ENCODE measurements at places on chromosomes 1 and 21. TPM values are rescaled to one million over a fixed set of nuclear protein-coding genes. Genes with fewer than 3 reads are reported as not detected.

DNA sequence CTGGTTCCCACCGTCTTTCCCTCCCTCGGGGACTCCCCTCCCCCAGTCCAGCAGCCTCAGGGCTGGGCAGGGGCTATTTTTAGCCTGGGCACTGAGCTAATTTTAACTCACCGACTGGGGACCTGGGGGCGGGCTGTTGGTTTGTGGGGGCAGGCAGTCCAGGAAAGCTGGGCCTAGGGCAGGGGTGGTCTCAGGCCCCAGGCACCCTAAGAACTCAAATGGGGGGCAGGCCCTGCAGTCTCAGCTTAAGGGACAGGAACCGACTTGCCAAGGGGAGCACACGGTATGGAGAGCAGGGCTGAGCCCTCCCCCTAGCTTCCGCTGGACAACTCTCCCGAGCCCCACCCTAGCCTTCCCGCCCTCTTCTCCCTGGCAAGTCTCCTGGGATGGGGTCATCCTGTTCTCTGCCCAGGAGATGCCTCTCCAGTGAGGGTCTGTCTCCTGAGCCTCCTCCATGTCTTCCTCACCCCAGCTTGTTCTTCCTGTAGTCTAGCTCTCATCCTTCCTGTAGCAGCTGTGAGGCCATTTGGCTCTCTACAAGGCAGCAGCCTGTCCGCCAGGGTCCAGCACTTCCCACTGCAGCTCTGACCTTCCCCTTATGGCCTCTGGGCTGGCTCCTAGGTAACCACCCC is 10.1 kb downstream of the MEF2D start:
- DNase-seq: no peak

GRCh38 chr1:202281316-202282024 is 60.3 kb downstream of the UBE2T start:
- no peak for DNase-seq

DNA sequence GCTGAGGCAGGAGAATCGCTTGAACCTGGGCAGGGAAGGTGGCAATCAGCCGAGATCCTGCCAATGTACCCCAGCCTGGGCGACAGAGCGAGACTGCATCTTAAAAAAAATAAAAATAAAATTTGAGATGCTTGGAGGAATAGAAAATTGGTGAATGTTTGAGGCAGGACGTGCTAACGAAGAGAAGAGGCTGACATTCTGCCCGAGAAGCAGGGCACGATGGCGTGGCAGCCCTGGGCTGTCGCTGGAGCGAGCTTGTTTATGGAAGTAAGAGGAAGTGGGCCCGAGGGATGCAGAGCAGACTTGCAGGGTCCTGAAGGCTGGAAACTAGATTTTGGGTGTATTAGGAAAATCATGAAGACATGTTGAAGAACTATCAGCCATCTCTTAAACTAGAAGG is 92.6 kb downstream of the KIF26B start:
- no peak for DNase-seq

- DNase-seq: no peak
These were observed 217.5 kb downstream of the GABPA start for GRCh38 chr21:25952306-25952705.

DNA sequence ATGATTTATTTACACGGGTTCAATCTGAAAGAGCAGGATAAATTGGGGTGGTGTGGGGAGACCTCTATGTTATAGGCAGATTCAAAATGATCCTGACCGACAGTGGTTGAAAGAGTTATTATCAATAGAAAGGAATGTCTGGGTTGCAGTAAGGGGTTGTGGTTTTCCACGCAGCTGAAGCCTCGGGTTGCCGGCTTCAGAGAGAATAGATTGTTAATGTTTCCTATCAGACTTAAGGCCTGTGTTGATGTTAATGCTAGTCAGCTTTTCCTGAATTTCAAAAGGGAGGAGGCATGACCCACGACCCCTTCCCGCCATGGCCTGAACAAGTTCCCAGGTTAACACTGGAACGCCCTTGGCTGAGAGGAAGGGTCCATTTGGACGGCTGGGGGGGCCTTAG is 2.2 kb upstream of the UBE2J2 start:
- no peak for DNase-seq

DNA sequence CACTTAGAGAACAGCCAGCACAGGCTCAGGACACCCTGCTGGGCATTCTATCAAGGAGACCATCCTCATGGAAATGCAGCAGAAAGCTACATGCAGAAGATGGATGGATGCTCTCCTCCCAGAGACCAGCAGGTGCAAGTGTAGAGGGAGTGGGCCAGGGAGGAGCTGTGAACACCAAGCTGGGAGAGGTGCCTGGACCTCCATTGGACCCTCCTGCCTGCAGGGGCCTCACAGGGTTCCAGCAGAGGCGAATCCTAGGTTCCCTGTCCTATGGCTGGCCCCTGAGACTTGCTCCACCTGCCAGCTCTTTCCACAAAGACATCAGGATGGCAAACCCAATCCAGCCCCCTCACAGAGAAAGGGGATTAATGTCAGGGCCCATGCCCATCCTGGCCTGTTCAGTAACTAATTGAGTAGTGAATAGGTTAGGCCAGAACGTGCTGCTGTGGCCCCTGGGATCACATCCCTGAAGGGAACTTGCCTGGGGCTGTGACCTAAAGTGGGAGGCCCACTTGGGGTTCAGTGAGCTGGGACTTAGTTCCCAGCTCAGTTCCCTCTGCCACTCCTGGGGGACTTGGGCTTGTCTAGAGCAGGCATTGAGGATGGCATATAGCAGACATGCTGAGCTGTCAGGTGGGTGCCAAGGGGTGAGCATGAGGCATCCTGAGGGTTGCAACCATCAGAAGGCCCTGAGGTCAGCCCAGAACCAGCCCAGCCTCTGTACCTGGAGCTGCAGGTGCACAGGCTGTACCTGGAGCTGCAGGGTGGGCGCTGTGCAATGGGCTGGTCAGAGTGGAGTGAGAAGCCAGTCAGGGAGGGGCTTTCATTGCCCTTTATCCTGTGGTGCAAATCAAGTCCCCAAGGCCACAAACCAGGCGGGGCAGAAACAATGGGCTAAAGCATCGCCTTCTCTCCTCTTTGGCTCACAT is 22.9 kb upstream of the ZNF678 start:
- DNase-seq: no peak

Gene ZMPSTE24
- total RNA-seq: 29.8 TPM

Gene NUAK2
- total RNA-seq: 2.4 TPM

Gene SRGAP2B
- total RNA-seq: 15.1 TPM

Measured in HT-29 (cell line).